Mesothelial cell of epicardium (in vitro differentiated cells): ENCODE measurements at places on chromosomes 1 and 21.

DNA sequence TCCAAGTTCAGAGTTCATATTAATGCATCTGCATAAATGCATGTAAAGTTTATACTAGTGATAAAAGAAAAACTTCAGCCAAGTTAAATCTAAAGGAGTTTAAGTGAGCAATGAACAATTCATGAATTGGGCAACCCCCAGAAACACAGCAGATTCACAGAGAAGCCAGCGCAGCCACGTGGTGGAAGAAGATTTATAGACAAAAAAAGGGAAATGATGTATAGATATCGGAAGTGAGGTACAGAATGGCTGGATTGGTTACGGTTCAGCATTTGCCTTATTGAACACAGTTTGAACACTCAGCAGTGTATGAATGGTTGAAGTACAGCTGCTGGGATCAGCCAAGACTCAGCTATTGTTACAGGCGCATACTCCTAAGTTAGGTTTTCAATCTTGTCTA is 5.7 kb downstream of the AK5 start:
- no peak for DNase-seq

DNA sequence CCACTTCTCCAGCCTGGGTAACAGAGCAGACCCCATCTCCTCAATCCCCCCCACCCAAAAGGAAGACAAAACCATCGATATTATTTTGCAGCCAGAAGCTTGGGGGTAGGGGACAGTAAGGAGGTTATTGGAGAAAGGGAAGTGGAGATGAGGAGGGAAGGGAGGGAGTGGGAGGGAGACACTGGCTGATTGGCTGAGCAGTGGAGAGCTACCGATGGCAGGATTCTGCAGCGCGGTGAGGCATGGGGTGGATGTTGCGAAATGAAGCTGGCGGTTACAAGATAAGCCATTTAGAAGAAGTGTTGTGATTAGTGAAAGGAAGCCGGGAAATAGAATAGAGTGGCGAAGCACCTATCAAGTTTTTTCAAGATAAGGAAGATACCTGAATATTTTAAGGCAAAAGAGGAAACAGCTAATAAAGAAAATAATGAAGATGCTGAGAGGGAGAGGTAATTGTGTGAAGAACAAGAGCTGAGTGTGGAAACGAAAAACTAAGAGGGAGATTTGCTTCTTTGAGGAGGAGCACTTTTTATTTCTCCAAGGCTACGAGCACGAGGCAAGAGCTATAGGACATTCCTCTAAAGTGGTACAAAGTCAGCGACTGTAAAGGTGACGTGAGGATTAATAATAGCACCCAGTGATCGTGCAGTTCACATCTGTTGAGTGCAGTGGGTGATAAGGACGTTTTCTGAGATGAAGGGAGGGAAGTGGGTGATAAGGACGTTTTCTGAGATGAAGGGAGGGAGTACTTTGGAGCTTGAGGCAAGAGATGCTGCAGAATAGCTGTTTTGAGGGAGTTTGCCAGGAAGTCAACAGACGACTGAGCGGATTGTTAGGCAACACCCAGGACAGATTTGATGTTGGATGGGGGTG is 103.2 kb upstream of the KIF26B start:
- no peak for DNase-seq

- DNase-seq: no peak
Observed at GRCh38 chr21:39537571-39537970, 75.2 kb upstream of the B3GALT5 start.

DNA sequence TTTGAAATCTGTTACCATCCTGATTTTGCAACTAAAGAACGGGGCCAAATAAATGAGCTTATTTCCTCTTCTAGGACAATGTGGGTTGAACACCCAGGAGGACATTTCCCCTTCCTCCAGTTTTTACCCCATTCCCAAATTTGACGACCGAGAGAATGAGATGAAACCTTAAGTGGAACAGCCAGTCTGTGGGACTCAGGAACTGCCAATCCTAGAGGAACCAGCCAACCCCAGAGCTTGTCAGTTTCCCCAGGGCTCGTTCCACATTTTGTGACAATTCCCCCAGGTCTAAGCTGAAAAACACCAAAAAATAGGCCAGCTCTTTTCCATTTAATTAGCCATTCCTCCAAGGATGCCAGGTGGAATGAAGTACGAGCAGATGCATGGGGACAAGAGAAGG is 21.3 kb upstream of the MAPKAPK2 start:
- DNase-seq: no peak

- DNase-seq: no peak
Observed at GRCh38 chr1:15951341-15952153, 24.4 kb downstream of the ZBTB17 start.

- peak; percentile 79 for DNase-seq
Observed at GRCh38 chr1:30911059-30911954, 2.7 kb upstream of the SDC3 start.

GRCh38 chr21:31983554-31983953 is 110.7 kb downstream of the HUNK start:
- DNase-seq: no peak

DNA sequence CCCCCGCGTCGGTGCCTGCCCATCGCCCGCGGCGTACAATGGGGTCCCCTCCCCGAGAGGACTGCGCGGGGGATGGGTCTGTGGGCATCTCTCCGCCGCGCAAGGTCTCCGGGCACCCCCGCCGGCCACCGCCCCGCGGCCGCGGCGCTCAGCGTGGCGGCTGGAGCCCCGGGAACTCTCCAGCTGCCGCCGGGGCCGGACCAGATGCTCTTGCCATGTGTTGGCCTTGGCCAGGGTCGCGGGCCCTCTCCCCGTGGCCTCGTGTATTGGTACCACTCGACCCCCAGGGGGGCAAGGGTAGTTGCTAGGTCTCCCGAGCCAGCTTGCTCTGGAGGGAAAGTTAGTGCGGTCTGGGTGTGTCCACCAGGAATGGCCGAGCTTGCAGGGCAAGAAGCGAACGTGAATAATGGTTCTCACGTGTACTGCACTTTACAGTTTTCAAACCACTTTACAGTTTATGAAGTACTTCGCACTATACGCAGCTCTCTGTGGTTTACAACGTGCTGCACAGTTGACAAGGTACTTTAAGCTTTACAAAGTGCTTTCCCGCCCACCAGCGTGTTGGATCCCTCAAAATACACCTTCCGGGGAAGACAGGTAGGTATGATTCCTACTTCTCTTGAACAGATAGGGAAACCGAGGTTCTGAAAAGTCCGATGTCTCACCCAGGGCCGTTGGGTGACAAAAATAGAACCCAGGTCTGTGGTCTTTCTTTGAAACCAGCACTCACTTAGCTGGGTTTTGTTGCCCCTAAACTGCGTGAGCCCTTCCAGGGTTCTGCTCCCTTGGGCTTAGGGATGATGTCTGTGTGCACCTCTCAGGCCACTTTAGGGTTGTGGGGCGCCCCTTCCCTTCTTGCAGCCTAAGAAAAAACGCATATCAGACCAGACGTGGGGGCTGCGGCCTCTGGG is 1.2 kb downstream of the EPHB2 start:
- DNase-seq: no peak

DNA sequence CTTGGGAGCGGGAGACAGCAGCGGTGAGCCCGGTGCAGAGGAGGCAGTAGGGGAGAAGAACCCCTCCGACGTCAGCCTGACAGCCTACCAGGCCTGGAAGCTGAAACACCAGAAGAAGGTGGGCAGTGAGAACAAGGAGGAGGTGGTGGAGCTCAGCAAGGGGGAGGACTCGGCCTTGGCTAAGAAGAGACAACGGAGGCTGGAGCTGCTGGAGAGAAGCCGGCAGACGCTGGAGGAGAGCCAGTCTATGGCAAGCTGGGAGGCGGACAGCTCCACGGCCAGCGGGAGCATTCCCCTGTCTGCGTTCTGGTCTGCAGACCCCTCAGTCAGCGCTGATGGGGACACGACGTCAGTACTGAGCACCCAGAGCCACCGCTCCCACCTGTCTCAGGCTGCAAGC is 32.9 kb downstream of the STYXL2 start:
- no peak for DNase-seq

GRCh38 chr1:166083887-166084286 is 82.9 kb downstream of the FAM78B start:
- DNase-seq: no peak

DNA sequence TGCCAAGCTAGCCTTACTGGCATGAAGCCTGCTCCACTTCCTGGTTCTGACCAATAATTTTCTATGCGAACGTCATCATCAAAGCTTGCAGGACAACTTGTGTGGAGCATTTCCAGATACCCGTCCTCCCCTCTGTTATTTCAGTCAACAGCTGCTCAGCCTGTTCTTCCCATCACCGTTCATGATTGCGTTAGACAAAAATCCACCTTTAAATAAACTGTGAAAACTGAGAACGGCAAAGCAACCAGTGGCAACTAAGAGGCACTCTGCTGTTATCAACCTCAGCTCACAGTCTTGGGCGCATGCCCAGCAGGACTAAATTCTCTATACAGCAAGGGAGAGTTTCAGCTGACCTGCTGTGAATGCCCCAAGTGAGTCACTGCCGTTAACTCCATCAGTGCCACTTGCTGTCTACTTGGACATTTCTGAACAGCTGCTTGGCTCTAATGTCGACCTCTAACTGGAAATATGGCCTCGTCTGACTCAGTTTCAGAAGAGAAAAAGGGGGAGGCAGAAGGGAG is 207.4 kb upstream of the RUNX1 start:
- peak; percentile 29 for DNase-seq

GRCh38 chr1:54298284-54299033 is 98.5 kb downstream of the MRPL37 start:
- no peak for DNase-seq

DNA sequence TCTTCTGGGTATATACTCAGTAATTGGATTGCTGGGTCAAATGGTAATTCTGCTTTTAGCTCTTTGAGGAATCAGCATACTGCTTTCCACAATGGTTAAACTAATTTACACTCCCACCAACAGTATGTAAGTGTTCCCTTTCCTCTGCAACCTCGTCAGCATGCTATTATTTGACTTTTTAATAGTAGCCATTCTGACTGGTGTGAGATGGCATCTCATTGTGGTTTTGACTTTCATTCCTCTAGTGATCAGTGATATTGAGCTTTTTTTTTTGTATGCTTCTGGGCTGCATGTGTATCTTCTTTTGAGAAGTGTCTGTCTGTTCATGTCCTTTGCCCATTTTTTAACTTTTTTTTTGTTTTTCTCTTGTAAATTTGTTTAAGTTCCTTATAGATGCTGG is 279.4 kb downstream of the PTGER3 start:
- no peak for DNase-seq

GRCh38 chr1:59755069-59755685 is 59.6 kb upstream of the HOOK1 start:
- no peak for DNase-seq

GRCh38 chr1:181947441-181947840 is 114.1 kb downstream of the ZNF648 start:
- DNase-seq: no peak

DNA sequence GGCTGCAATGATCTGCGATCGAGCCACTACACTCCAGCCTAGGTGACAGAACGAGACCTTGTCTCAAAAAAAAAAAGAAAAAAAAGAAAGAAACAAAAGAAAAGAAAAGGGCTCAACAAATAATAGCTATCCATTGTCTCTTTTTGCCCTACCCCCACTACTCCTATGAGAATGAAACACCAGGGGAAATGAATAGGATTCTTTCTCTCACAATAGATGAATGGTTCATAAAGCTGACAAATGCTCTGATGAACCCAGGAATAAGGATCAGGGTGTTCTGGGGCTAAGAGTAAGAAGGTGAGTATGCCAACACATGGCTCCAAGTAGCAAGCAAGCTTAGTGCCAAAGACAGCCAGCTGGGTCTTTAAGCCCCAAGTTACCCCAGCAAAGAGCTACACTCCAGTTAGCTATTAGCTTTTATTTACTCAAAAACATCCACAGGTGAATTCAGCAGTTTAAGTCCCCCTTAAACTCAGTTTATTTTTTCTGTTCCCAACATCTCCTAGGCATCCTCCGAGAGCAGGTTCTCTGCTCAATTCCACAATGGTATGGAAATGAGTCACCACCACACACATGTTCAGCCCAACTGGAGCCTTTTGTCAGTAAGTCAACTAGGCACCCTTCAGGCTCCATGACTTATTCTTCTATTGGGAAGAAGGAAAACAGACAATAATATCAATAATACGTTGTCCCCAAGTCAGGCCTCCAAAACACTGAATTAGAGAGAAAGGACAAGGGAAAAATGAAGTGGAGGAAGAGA is 4.2 kb downstream of the ADORA3 start:
- DNase-seq: no peak

DNA sequence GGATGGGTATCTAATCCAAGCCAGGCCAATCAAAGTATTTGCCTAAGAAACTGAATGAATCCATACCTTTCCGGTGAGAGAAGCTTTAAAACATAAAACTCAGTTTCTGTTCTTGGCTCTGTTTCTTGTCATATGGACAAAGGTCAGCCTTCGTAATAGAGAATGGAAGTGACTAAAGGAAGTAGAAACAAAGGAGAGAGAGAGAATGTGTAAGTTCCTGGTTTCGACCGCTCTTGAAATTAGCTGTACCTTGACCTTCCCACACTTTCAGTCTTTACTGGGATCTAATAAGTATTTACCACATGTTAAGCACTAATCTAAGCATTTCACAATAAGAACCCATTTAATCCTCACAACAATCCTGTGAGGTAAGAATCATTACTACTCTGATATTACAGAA is 19.6 kb upstream of the CLCA4 start:
- DNase-seq: no peak

- no peak for DNase-seq
Observed at GRCh38 chr1:81513796-81514354, 286.9 kb upstream of the ADGRL2 start.

DNA sequence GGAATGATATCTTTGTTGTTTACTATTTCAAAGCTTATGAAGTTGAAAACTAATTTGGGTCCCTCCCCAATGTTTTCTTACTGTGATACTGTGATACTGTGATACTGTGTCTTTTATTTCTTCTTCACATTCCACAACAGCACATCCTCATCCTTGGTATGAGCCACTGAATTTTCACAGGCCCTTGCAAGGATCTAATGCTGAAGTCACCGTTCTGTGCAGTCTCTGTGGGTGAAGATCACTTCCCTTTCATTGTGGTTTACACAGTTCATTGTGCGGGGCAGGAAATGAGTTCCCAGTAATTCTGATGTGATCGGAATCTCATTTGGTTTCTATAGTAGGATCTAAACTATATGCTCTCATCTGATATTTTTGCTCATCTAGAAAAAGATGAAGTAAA is 32.1 kb upstream of the PAXBP1 start:
- no peak for DNase-seq

GRCh38 chr21:28776251-28776650 is 216.4 kb downstream of the LTN1 start:
- DNase-seq: no peak

DNA sequence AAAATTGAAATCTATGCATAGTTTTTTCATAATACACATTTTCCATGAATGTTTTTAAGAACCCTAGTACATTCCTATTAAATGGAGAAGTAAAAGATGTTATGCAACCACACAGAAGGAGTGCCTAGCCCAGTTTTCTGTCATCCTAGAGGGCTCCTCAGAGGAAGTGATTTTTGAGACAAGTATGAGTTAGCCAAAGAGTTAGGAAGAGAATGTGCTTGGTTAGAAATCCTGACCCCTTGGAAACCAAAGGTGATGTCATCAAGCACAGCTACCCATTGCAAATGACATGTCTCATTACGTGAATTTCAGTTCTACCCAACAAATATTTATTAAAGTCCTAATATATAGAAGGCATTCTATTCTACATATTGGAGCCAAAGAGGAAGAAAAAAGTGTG is 88.9 kb upstream of the TNFSF4 start:
- DNase-seq: no peak
